ENCODE measurements at places on chromosomes 4 and X.

DNA sequence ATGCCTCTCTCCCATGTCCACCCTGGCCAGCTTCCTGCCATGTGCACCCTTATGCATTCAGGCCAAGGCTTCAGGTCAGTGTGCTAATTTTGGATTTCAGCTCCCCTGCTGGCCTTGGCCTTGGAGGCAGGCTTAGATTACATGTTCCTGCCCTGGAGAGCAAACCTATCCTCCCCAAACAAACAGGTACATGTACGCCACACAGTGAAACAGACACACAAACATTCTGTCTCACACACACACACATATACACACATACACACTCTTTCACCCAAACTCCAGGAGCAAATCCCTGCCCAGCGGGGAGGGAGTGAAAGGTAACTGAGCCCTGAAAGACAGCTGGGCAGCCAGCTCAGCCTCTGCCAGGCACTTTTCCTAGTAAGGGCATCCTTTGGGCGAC, 62.7 kb upstream of the ARHGAP36 start:
- DNase-seq, result no peak

DNA sequence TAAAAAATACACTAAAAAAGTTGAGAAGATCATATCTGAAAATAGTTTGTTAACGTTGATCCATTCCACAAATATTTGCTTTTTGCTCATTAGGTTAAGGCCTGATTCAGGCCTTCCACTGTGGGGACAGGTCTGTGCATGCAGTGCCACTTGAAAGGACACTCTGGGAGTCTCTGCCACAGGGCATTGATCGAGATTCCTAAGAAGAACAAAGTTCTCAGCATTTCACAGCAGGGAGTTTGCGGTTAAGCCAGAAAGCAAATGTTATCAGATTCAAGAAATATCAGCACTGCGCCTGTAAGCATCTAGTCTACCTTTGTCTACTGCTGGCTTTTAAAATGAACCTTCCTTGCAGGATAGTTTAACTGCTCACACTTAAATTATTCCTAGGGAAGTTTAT, 62.2 kb upstream of the TNIP3 start:
- DNase-seq, result no peak

DNA sequence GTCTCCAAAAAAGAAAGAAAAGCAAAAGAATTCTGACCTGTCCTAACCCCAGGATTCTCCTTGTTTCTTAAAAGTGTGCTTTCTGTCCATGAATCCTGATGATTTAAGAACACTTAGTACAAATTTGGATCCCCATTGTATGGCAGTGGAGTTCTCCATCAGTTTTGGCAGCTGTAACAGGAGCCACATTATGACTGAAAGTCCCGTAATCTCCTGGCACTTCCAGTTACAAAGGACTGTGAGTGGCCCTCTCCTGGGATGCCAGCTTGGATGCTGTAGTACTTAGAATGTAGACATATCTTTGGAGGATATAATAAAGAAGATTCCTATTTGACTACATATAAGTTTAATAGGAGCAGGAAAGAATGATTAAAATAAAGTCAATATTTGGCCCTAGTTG, 20.6 kb downstream of the AP1AR start:
- no peak for DNase-seq

- DNase-seq, result no peak
These were observed 115.5 kb downstream of the NFKB1 start for GRCh38 chr4:102616636-102617035.

Measured in fibroblast of skin of scalp (primary cell).